ENCODE measurements at places on chromosomes 12 and 14.

DNA sequence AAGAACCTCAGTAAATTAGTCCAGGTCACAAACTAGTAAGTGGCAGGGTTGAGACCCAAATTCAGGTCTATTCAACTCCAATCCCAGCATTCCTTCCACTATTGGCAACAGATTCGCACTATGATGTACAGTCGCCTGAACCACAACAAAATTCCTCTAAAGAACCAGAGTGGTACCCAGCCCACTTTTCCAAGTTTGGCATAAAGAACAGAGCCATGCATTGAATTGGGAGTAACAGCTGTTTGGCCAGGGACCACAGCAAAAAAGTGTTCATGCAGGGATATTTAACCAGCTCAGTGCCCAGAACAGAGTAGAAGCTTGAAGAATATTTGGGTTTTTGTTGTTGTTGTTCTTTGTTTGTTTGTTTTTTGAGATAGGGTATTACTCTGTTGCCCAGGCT is 9.7 kb downstream of the TC2N start:
- DNase-seq: no peak

DNA sequence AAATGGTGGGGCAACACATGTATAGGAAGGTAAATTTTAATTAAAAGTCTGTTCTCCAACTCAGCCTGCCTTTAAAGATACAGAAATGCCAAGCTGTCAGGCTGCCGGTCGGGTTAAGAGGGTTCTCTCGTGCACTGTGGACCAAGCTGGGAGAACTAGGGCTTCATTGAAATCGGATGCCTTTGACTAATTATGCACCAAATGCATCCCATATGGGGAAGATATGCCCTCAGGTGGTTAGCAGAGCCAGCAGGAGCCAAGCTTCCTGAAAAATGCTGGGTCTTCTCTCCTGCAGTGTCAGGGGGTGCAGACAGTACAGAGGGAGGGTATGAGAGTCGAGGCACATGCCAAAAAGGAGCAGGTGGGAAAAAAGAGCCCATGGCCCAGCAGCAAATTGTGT is 236.1 kb downstream of the CACNA1C start:
- no peak for DNase-seq

DNA sequence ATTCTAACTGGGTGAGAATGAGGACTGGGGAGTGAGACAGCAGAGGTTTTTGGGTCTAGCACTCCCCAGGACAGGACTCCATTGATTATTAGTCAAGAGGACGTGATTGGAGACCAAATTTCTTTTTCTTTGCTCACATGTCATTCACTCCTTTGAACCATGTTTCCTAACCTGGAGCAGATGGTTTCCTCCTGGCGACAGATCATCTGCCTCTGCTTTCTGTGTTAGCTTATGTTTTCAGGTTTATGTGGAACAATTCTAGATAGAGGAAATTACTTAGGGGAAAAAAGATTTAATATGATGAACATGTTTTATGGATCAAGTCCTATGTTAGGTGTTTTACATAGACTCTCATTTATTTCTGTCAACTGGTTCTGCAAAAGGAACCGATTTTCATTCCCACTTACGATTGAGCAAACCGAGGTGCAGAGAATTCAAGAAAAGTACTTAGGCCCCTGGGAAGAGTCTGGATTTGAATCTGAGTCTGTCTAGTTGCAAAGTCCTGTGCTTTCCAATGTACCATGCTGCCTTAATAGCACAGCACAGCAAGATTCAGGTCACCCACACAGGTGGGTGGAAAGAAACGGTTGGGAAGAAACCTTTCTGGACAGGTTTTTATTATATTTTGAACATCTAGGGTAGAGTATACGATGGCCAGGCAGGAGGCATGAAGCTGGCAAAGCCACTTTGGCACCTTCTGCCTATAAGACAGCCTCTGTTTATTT is 30.8 kb downstream of the SMOC1 start:
- no peak for DNase-seq

DNA sequence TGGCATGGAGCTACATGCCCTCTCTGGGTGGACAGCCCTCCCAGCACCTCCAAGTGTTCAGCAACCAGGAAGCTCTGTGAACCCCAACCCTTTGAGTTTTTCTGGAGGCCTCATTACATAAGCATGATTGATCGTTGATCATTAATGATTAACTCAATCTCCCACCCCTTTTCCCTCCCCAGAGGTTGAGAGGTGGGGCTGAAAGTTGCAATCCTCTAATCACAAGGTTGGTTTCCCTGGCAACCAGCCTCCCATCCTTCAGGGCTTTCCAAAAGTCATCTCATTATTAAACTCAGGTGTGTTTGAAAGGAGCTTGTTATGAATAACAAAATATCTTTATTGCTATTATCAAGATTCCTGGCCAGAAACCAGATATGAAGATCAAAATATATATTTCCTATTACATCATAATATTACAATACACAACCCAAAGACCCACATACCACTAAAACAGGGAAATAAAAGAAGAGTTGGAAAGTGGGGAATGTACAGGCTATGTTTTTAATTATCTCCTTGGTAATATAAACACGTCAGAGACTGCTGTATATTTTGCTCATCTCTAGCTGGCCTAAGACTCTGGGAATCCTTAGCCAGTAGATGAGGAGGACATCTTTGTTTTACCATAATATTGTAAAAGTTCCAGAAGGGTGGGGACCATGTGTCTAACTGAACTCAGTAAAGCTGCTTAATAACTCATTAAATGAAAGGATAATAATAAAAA is 73.6 kb downstream of the SSPN start:
- no peak for DNase-seq

GRCh38 chr12:9866860-9867269 is 2.3 kb downstream of the CLEC2B start:
- no peak for DNase-seq

GRCh38 chr14:61337893-61338292 is 16.5 kb downstream of the PRKCH start:
- no peak for DNase-seq

DNA sequence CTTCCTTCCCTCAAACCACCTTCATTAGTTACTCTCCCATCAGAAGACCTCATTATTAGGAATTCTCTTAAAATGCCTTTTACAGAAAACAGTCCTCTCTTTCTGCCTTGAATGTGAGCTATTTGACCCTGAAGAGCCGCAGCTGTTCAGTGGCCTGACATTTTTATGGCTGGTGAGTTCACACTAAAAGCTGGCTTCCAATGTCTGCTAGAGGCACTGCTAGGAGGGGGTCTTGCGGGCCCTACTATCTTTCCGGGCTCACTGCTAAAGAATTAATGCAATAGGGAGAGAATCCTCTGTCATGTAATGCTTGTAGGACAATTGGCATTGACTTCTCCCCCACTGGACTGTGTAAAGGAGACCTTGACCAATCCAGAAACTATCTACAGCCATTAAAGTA is 87.7 kb downstream of the GPR135 start:
- DNase-seq: no peak

DNA sequence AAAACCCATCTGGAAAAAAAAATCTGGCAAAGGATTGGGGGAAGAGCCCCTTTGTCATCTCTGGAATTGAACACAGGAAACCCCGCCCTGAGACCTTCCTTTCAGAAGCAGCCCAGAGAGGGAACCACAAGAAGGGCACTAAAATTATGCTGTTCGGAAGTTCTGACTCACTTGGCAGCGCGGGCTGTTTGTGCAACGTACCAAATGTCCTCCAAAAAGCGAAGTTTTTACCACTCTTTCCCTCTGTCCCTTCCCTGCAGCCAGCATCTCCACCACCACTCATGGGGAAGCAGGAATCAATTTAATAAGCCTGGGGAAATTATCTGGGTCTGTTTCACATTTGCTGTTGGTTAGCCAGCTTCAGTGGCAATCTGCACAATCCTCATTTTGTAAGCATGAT is 3.2 kb upstream of the SYNE3 start:
- DNase-seq: no peak

DNA sequence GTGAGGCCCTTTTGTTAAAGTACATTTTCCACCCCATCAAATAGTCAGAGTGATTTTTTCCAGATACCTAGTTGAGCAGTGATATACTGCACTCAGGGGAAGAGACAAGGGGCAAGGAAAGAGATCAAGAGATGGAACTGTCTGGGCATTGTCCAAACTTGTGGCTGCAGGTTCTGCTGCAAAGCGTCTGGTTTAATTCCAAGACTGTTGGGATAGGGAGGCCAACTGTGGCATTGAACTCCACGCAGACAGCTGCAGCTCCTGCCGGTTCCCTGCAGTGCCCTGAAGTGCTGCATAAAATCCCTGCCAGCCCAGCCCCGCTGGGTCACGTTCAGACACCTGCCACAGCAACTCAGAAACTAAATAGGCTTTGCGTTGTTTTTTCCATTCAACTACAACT is 30.5 kb downstream of the RPH3A start:
- no peak for DNase-seq

GRCh38 chr12:83083616-83084015 is 396.9 kb downstream of the TMTC2 start:
- DNase-seq: no peak

DNA sequence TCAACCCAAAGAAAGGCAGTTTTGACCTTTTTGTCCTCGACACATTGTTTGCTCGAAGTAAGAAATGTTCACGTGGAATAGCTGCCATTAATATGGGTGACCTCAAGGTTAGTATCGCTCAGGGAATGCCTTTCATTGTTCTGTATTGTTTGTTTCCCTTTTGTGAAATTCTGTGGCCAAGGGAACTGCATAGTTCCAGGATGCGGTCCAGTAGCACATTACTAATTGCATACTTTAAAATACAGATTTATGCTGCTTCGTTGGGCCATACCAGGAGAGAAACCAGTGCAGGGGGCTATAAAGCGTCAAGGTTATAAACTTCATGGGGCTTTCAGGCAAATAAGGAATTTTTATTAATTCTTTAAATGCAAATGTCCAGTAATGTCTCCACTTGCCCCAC is 73.3 kb upstream of the USP44 start:
- DNase-seq: no peak

GRCh38 chr12:113237748-113238147 is 16.5 kb downstream of the TPCN1 start:
- DNase-seq: no peak

DNA sequence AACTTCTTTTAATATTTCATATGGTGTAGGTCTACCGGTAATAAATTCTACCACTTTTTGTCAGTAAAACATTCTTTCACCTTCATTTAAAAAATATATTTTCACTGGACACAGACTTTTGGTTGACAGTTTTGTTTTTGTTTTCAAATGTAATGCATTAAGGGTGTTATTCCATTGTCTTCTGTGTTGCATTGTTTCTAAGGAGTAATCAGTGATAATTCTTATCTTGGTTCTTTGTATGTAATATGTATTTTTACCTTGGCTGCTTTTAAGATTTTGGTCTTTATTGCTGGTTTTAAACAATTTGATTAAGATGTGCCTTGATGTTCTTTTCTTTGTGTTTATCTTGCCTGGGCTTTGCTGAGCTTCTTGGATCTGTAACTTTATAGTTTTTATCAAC is 4.1 kb downstream of the MAP1LC3B2 start:
- no peak for DNase-seq

DNA sequence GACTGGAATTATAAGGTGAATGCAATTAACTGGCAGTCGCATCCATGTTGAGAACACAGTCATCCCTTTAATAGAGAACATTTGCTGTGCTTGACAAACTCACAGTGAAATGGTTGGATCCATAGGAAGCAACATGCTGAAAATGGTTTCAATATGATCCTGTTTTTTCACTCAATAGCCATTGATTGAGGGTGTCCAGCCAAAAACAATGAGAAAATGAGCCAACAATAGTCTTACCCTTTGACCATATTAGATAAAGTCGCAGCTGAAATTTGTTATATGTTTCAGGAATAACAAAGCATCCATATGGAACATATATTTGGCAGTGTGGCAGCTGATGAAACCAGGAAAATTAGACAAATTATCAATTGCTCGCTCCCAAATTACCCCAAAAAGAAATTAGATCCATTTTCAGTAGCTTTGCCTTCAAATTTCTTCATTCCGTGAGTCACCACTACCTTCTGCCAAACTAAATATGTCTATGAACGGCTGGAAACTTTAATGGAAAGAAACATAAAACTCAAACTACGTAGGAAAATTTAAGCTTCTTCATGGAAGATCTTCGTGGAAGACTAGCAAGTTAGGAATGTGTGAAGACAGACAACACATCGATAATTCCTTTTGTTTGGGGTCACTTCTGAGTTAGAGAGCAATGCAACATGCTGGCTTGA is 17.4 kb downstream of the IGF1 start:
- DNase-seq: no peak

DNA sequence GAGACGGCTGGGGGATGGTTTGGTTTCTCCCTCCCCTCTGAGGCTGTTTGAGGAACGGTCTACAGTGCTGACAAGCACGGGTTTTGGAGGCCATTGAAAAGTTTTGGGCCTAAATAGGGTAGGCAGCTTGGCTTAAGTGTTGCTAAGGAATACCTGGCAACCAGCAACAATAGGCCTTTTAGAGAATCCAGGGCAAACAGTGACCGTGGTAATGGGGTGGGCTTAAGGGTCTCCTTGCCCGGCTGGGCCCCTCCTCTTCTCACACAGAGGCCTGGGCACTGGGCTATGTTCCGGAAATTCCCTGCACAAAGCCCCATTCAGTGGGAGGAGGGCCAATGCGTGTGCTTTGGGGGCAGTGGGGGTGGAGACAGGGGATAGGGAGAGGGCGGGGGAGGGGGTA is 55.4 kb downstream of the ASCL1 start:
- no peak for DNase-seq

DNA sequence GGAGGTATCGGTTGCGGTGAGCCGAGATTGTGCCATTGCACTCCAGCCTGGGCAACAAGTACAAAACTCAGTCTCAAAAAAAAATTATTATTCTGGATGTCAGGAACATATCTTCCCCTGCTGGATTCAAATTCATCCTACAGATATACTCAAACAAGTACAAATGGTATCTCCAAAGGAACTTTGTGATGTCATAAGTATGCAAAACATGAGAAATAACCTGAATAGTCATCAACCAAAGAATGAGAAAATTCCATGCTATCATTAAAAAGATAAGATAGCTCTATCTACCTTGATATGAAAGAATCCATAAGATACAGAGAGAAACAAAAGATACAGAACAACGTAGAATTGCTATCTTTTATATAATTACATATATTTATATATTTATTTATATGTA is 67.7 kb downstream of the EEA1 start:
- no peak for DNase-seq

- no peak for DNase-seq
Measured at GRCh38 chr14:99479906-99480869, at the start of gene SETD3. TSS of gene SETD3 (minus strand) at chr14:99480859. CDS start at chr14:99465805, 15,054 bp downstream.

DNA sequence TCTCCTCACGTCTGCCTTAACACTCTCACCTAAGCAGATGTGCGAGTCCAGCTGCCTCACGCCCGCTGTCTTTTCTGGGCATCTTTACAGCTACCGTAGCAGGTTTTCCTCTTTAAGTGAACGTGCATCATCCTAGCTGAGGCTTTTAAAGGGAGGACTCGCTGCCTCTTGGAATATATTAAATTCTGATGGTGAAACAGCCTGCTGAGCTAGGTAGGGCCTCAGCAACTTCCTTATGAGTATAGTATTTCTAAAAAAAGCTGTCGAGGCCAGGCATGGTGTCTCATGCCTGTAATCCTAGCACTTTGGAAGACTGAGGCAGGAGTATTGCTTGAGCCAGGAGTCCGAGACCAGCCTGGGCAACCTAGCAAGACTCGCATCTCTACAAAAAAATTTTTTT is 32.2 kb downstream of the TESC start:
- DNase-seq: no peak

Measured in GM18507 (cell line).